ENCODE measurements at places on chromosomes 1 and 21.

- peak; percentile 49 for DNase-seq
These were observed 16.6 kb downstream of the SAMD11 start for GRCh38 chr1:940107-941014.

DNA sequence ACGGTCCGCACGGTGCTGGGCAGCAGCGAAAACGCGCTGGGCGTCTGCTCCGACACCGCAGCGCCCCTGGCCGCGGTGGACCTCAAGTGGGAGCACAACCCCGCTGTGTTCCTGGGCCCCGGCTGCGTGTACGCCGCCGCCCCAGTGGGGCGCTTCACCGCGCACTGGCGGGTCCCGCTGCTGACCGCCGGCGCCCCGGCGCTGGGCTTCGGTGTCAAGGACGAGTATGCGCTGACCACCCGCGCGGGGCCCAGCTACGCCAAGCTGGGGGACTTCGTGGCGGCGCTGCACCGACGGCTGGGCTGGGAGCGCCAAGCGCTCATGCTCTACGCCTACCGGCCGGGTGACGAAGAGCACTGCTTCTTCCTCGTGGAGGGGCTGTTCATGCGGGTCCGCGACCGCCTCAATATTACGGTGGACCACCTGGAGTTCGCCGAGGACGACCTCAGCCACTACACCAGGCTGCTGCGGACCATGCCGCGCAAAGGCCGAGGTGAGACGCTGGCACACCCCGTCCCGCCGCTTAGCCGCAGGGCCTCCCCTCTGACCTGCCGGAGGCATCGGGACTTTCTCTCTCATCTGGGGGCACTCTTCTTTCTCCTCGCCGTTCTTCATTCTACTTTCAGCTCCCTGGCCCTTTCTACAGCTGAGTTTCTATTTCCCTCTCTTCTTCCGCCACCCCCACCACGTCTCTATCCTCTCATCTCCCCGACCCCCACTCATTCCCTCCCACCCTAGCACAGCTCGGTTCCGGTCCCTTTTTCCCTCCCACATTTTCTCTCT lies 1.0 kb downstream of the NPR1 start:
- DNase-seq = no peak

DNA sequence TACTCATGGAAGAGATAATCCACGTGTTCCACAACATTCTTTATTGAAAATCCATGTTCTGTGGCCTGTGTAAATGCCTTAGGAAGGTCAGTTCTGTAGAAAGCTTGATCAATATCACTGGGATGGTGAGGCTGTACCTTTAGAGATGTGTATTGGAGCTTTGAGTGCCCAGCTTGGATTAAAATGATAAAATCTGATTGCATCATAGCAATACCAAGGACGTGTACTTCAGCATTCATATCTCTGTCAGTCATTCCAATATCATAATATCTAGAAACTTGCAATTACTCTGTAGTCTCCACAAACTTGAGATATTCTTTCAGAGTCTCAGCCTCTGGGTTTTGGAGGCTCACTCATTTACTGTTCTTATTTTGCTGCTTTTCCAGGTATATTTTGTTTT lies 31.6 kb downstream of the IFI44 start:
- no peak for DNase-seq

- DNase-seq = no peak
These were observed 52.9 kb downstream of the LRRIQ3 start for GRCh38 chr1:74145086-74145485.

GRCh38 chr21:44345495-44345894 lies 6.3 kb upstream of the CFAP410 start:
- no peak for DNase-seq

- no peak for DNase-seq
These were observed 165.8 kb upstream of the RAB4A start for GRCh38 chr1:229105109-229105508.

DNA sequence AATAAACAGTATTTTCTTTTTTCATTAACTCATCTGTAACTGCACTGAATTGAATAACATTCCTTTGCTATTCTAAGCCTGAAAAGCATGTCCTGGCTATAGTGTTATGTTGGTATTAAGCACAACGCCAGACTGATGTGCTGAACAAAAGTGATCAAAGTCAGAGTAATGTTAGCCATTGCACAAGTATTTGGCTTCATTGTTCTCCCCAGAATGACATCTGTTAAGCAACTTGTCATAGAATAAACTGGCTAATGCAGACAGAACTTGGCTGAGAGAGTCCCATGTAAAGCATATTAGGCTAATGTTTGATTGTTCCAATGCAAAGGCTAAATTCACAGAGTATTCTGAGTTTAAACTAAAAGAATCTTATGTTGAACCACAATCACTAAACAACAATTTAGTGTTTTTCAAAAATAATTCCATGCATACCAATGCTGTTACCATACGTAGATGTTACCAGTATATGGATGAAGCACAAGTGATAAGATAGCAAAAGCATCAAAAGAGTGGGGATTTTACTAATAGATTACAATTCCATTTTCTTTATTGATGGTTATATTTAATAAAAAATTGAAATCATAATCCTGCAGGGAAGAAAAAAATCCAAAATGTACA lies 235.3 kb upstream of the DMRTA2 start:
- no peak for DNase-seq

DNA sequence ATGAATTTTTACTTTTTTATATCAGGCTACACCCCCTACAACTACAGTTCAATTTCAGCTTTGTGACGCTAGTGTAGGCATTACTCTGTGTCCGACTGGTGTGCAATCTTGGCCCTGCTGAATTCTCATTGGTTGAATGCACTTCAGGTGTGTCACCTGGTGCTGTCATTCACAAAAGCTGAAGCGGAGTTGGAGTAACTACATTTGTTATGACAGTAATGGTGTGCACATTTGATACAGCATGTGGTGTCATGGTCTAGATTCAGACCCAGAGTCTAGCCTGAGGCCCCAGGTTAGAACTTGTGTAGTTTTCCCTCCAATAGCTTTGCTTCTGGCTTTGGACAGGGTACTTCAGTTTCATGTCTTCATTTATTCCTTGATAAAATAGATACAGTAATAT lies 88.7 kb downstream of the C1orf94 start:
- no peak for DNase-seq

GRCh38 chr1:211751438-211751837 lies 76.0 kb upstream of the NEK2 start:
- no peak for DNase-seq

GRCh38 chr1:151135433-151136385 lies 10.7 kb downstream of the SEMA6C start:
- DNase-seq = no peak

- DNase-seq = no peak
These were observed 167.1 kb upstream of the DAB1 start for GRCh38 chr1:57590978-57591377.

GRCh38 chr1:37720231-37721130 lies 28.2 kb downstream of the CDCA8 start:
- DNase-seq = no peak

DNA sequence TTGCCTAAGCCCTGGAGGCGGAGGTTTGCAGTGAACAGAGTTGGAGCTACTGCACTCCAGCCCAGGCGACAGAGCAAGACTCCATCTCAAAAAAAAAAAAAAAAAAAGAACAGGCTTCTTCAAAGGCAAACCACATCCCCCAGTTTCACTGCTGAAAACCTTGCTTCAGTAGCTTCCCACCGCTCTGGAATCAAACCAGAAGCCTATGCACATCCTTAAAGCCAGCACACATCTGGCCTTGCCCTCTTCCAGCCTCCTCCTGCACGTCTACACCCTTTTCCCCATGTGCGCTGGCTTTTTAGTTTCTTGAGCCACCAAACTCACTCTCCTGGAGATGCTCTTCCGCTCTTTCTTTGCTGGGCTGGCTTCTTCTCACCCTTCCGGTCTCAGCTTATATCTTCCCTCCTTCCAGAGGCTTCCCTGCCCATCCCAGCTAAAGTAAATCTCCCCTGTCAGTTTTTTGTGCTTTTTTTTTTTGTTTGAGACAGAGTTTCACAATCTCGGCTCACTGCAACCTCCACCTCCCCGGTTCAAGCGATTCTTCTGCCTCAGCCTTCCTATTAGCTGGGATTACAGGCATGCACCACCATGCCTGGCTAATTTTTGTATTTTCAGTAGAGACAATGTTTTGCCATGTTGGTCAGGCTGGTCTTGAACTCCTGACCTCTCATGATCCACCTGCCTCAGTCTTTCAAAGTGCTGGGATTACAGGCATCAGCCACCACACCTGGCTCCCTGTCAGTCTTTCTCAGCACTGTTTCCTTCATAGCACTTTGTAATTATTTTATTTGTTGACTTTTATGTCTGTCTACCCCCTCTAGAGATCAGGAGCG lies 42.0 kb upstream of the ID3 start:
- DNase-seq = no peak

DNA sequence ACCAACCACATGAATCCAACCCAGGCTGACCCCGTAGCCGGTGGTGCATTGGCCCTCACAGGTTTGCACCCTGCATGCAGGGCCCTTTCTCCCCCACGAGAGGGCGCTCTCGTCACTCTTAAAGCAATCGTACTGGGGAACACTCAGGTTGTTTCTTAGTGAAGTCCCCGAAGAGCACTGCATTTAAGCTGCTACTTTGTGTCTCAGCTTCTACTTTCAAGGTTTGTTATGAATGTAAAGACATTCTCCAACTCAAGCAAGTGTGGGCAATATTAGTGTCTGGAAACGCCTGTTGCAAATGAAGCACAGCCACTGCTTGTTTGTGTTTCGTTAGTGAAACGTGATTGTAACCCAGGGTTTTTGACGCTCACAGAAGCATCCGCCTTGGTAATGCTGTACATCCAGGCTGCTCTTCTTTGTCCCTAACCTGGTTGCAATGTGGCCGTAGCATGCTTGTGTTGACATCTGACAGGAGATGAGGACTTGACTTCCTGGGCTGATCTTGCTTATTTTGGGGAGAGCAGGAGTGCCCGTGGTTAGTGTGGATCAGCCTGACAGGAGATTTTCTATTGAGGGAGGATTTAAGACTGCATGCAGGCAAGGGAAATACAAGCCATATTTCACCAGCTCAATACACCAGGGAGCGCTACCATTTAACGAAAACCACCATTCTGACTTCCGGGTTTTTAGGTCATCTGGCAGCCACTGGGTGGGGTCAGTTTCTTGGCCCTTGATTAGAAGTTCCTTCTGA lies 79.8 kb downstream of the ST6GALNAC3 start:
- DNase-seq = peak; percentile 61

GRCh38 chr1:75130865-75131564 lies 3.2 kb upstream of the LHX8 start:
- DNase-seq = no peak

- no peak for DNase-seq
These were observed 42.3 kb downstream of the UBE4B start for GRCh38 chr1:10074852-10075730.

DNA sequence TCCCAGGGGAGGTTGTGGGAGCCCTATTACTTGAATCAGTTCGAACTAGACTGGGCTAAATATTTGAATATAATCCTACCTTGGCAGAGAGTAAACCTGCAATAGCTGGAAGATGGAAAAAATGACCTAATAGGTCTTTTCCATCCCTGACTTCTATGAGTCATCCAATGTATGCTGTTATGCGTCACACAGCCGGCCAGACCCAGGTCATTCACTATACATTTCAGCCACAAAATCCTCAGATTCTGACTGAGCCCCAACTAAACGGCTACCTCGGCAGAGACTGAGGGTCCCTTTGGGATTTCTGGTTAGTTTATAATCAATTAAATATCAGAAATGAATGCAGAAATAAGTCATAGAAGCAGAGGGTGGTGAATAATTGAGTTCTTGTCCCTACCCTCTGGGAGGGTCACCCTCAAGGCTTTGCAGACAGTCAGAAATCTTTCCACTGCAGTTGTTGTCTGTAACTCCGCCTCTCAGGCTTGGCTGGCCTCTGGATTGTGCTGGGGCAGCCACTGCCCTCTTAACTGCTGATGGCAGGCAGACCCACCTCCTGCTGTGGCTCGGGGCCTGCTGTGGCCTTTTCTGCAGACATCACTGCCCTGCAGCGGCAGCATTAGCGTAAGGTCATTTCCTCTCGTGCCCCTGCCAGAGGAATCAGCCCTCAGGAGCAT lies 240.5 kb downstream of the TGFB2 start:
- peak; percentile 94 for DNase-seq

- DNase-seq = no peak
These were observed 395.4 kb downstream of the NTNG1 start for GRCh38 chr1:107536266-107536665.

GRCh38 chr1:41656825-41657500 lies 172.5 kb upstream of the EDN2 start:
- DNase-seq = no peak

DNA sequence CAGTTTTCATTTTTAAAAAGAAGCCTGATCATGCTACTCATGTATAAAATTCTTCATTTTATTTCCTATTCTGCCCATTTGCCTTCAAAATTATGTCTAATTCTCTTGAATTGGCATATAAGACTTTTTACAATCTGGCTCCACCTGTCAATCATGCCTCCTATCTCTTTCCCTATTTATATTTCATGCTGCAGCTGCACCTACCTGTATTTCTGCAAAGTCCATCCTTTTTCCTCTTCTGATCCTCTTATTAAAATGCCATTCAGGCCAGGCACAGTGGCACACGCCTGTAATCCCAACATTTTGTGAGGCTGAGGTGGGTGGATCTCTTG lies 30.6 kb upstream of the UAP1 start:
- DNase-seq = no peak

GRCh38 chr1:78620666-78621065 lies 418 bp downstream of the IFI44L start:
- DNase-seq = no peak

- no peak for DNase-seq
These were observed 473.2 kb downstream of the DSCAM start for GRCh38 chr21:40373761-40374160.

DNA sequence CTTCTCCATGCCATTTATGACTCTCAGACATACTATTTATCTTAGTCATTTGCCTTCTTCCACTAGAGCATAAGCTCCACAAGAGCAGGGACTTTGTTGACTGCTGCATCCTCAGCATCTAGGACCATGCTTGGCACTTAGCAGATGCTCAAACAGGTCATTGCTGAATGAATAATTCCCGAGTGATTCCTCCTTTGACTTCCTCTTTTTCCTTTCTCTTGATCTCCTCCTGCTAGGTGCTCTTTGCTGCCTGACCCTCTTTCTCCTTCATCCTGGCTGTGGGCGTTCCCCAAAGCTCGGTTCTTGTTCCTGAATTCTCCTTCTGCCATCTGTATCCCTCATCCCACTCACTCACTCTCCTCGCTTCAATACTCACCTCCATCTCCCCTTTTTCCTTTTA lies 23.5 kb downstream of the SYT6 start:
- no peak for DNase-seq

DNA sequence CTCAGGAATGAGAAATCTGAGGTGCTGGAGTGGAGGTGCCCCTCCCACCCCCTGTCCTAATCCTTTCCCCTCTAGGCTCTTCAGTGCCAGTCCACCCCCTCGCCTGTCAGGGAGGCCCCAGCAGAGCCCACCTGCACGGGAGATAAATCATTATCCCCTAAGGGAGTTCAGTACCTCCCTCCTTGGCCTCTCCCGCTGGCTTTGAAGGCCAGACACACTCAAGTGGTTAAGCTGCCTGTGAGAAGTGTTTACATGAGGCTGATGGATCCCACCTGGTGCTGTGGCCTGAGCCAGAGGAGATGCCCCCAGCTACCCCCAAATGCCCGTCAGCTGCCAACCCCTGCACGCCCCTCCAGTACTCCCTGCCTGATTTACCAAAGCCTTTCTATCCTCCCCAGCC lies 3.7 kb downstream of the RSPO1 start:
- DNase-seq = no peak

All from A172 (cell line).